ENCODE measurements at places on chromosomes 16 and 17. TPM values are rescaled to one million over a fixed set of nuclear protein-coding genes. Genes with fewer than 3 reads are reported as not detected.

PRDM7 gene
- not detected for total RNA-seq

KIF2B gene
- total RNA-seq = not detected

TEX19 gene
- total RNA-seq = not detected

TBC1D3K gene
- total RNA-seq = not detected

MARCHF10 gene
- not detected for total RNA-seq

OR4D1 gene
- 0.61 TPM for total RNA-seq

PRKCB gene
- 64.4 TPM for total RNA-seq

BCAR1 gene
- total RNA-seq = not detected

CBX2 gene
- total RNA-seq = 0.14 TPM

ALOX12B gene
- not detected for total RNA-seq

ADAP2 gene
- total RNA-seq = 1.3 TPM

CRLF3 gene
- 60.5 TPM for total RNA-seq
